Esophagus squamous epithelium (tissue), 5 donors: ENCODE measurements at places on chromosomes 13 and 19.

- DNase-seq = no peak
Observed at GRCh38 chr19:37654118-37654517, 1.1 kb downstream of the ZFP30 start.

GRCh38 chr13:91868351-91868750, 469.9 kb downstream of the GPC5 start:
- DNase-seq = no peak

DNA sequence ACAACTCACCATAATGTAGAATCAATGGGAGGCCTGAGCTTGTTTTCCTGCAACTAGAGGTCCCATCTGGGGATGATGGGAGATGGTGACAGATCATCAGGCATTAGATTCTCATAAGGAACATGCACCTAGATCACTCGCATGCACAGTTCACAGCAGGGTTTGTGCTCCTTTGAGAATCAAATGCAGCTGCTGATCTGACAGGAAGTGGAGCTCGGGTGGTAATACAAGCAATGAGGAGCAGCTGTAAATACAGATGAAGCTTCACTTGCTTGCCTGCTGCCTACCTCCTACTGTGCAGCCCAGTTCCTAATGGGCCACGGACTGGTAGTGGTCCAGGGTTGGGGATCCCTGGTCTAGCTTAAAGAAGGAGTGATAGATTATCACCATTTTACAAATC, 33.0 kb downstream of the KPNA3 start:
- no peak for DNase-seq

- no peak for DNase-seq
Observed at GRCh38 chr19:46471116-46471733, at the start of gene PNMA8A. Gene PNMA8A (minus strand): TSS chr19:46471563. CDS start chr19:46471035, 528 bp downstream.

DNA sequence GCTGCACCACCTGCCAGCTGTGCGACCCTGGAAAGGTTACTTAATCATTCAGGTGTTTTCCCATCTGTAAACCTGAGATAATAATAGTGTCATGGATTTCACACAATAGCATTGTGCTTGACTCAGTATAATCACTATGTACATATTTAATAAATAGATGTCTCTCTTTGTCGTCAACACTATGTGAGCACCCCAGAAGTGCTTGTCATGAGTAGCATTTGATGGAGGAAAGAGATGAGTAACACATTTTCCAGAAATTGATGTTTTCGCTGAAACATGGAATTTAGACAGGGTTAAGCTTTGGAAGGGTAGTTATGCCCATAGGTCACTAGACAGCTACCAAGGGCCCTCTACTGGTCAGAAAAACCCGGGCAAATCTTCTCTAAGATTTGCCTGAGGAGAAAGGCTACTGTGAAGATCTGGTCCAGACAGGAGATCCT, 9.5 kb upstream of the MBNL2 start:
- no peak for DNase-seq

GRCh38 chr19:9431475-9431874, 3.9 kb downstream of the ZNF266 start:
- no peak for DNase-seq

- DNase-seq = no peak
Observed at GRCh38 chr13:104595511-104595910, 1529.3 kb upstream of the SLC10A2 start.

DNA sequence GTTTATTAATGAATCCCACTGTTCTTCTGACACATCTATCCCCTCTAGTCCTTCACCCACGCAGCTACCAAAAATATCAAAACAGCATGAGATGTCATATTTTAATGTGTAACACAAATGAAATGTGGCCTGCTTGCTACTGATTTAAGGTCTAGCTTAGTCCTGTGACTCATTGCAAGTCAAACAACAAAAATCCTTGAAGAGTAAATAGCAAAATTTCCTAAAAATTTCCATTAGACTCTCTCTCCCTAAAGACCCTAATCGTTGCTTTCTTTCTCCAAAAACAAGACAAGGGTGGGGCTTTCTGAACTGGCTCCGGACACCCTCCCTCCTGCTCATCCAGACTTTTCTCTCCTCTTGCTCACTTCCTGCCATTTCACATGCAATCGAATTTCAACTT, 99.9 kb upstream of the IPO5 start:
- no peak for DNase-seq
